ENCODE measurements at places on chromosomes 3 and 15. TPM values are rescaled to one million over a fixed set of nuclear protein-coding genes. Genes with fewer than 3 reads are reported as not detected.

MYL3 gene
- 3.0 TPM for total RNA-seq

NXPE3 gene
- total RNA-seq: 17.0 TPM

DAZL gene
- total RNA-seq: 49.8 TPM

ROPN1 gene
- 139 TPM for total RNA-seq

TUSC2 gene
- total RNA-seq: 44.5 TPM

GRCh38 chr3:139870000-139870675 lies 64.8 kb upstream of the CLSTN2 start:
- no peak for DNase-seq
- H3K27me3 ChIP-seq: no peaks in the 10 kb centered on the region
- H3K4me1 ChIP-seq: no peaks in the 10 kb centered on the region

- no peak overlapping the region for H3K4me3 ChIP-seq
- H3K27me3 ChIP-seq: no peaks in the 10 kb centered on the region
- no peaks in the 10 kb centered on the region for H3K36me3 ChIP-seq
- H3K4me1 ChIP-seq: no peaks in the 10 kb centered on the region
- DNase-seq: peak; percentile 17
- H3K27ac ChIP-seq: no peak overlapping the region
Measured at GRCh38 chr3:186185194-186185787, 76.4 kb upstream of the ETV5 start.

- DNase-seq: no peak
- no peaks in the 10 kb centered on the region for H3K36me3 ChIP-seq
- H3K4me1 ChIP-seq: peaks cover 14% of the 10 kb centered on the region
Measured at GRCh38 chr15:99126131-99126588, 21.3 kb downstream of the SYNM start.

DNA sequence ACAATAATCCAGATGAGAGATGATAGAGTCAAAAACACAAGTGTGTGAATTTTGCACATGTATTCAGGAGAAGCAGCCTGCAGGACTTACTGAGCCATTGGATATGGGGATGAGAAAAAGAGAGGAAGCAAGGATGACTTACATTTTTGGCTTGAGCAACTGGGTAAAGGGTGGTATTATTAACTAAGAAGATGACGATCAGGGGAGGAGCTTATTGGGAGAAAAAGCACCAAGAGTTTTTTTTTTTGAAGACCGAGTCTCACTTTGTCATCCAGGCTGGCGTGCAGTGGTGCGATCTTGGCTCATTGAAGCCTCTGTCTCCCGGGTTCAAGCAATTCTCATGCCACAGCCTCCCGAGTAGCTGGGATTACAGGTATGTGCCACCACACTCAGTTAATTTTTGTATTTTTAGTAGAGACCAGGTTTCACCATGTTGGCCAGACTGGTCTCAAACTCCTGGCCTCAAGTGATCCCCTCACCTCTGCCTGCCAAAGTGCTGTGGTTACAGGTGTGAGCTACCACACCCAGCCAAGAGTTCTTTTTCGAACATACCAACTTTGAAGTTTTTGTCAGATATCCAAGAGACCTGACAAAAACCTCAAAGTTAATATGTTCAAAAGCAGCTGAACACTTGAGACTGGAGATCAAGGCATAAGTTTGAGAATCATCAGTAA lies 14.8 kb upstream of the SH3BP5 start:
- no peaks in the 10 kb centered on the region for H3K27me3 ChIP-seq
- DNase-seq: no peak
- H3K4me3 ChIP-seq: no peak overlapping the region

DNA sequence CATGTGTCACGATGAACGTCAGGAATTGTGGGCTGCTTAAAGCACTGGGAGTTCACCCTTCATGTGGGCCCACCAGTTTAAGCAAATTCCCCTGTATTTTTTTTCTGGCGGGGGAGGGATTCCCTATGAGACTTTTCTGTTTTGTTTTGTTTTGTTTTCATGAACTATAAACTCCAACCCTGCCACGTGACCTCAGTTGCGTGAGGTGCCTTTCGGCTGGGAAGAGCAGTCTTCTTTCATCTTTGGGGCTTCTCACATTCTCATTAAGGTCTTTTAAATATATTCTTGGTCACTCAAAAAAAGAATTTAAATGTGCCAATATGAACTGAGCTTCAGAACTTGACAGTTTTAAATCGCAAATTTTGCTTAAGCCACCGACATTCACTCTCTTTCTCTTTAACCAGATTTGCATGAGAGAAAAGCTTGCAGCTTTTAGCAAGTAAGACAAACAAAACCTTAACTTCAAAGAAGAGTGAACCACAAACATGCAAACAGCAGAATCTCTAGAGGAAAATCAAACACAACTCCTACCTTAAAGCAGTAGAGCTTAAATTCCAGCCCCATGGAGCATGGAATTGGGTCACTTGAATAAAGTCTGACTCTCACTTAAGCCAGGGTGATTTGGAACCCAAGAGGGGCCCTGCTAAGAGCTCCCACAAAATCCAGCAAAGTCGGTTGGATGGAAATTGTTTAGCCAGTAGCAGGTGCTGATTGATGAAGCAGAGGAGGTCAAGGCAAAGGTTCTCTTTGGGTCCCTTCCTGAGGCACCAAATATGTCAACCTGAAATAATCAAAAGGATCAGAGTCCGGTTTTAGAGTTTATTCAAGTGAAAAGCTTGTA lies 699.8 kb upstream of the GBE1 start:
- H3K4me1 ChIP-seq: no peaks in the 10 kb centered on the region
- H3K27me3 ChIP-seq: no peaks in the 10 kb centered on the region
- no peaks in the 10 kb centered on the region for H3K36me3 ChIP-seq

GRCh38 chr3:13134879-13135206 lies 61.6 kb upstream of the IQSEC1 start:
- H3K27ac ChIP-seq: no peak overlapping the region
- no peaks in the 10 kb centered on the region for H3K27me3 ChIP-seq
- no peaks in the 10 kb centered on the region for H3K36me3 ChIP-seq
- DNase-seq: no peak
- H3K4me3 ChIP-seq: no peak overlapping the region

GRCh38 chr3:107897471-107898061 lies 193.3 kb downstream of the CD47 start:
- H3K4me3 ChIP-seq: no peak overlapping the region
- DNase-seq: no peak
- H3K4me1 ChIP-seq: no peaks in the 10 kb centered on the region
- no peak overlapping the region for H3K27ac ChIP-seq

DNA sequence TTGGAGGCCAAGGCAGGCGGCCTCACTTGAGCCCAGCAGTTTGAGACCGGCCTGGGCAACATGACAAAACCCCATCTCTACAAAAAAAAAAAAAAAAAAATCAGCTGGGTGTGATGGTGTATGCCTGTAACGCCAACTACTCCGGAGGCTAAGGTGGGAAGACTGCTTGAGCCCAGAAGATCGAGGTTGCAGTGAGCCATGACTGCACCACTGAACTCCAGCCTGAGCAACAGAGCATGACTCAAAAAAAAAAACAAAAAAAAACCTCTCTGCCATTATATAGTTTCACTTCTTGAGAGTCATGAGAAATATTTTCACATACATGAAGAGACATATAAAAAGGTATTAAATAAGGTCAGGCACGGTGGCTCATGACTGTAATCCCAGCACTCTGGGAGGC lies 45.9 kb upstream of the CP start:
- H3K36me3 ChIP-seq: no peaks in the 10 kb centered on the region
- H3K4me3 ChIP-seq: no peak overlapping the region
- DNase-seq: no peak
- H3K4me1 ChIP-seq: no peaks in the 10 kb centered on the region

DNA sequence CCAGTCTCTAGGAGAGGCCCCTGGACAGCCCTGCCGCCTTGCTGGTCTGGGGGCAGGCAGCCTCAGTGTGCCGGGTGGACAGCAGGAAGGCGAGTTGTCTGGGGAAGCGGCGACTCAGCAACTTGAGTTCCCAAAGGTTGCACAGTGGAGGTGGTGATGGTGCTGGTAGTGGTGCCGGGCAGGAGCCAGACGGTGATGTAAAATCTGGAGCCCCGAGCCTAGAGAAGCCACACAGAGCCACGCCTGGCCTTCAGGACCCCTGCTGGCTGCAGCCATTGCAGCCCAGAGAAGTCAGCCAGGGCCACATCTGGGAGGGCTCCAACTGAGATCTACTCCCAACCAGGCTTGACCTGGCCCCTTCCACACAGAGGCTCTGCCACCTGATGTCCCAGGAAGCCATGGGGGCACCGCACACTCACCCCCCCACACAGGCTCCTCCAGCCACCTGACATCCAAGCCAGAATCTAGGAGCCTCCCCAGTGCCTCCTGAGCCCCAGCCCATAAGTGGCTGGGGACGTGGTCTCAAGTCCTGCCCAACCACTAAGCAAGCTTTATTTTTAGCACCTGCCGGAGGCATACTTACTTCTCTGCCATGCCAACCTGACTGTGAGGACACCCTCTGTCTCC lies 8.8 kb downstream of the C3orf22 start:
- no peak overlapping the region for H3K4me3 ChIP-seq
- no peak for DNase-seq
- H3K27me3 ChIP-seq: no peaks in the 10 kb centered on the region
- H3K36me3 ChIP-seq: no peaks in the 10 kb centered on the region
- no peak overlapping the region for H3K27ac ChIP-seq
- H3K4me1 ChIP-seq: no peaks in the 10 kb centered on the region

GRCh38 chr15:26103002-26103404 lies 239.9 kb upstream of the ATP10A start:
- H3K27me3 ChIP-seq: no peaks in the 10 kb centered on the region
- no peaks in the 10 kb centered on the region for H3K36me3 ChIP-seq
- H3K4me3 ChIP-seq: peak overlapping the region; percentile 9
- H3K27ac ChIP-seq: no peak overlapping the region
- H3K4me1 ChIP-seq: peaks cover 14% of the 10 kb centered on the region

DNA sequence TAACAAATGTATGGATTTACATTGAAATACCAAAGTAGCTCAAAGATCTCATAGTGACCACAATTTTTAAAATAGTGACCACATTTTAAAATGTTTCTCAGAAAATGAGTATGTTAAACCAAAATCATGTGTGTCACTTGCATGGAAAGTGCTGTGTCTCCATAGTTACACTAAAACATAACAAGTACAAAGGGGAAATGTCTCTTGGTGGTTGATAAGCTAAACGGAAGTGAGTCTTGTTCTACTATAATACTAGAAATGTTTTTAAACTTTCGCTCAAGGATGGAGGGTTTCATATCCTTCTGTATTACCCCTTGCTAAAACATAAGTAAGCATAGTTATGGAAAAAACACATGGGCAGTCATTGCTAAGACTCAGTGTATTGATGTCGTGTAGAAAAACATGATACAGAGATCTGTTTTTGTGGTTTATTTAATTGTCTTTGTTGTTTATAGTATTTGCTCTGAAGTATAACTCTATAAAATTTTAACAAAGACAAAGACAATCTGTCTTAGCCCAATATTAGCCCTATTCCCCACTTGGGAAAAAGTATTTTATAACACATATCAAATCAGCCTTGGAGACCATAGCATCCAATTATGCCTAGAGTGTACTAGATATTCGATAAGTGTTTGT lies 27.0 kb upstream of the DENND4A start:
- no peak for DNase-seq
- H3K4me3 ChIP-seq: no peak overlapping the region
- H3K36me3 ChIP-seq: no peaks in the 10 kb centered on the region
- H3K27me3 ChIP-seq: no peaks in the 10 kb centered on the region

- no peaks in the 10 kb centered on the region for H3K27me3 ChIP-seq
- no peak for DNase-seq
- H3K4me3 ChIP-seq: no peak overlapping the region
Measured at GRCh38 chr3:97817965-97818364, 3.8 kb upstream of the CRYBG3 start.

- H3K36me3 ChIP-seq: no peaks in the 10 kb centered on the region
- peak overlapping the region; percentile 58 for H3K27ac ChIP-seq
- H3K27me3 ChIP-seq: no peaks in the 10 kb centered on the region
- peaks cover 44% of the 10 kb centered on the region for H3K4me1 ChIP-seq
Measured at GRCh38 chr3:4720316-4721075, 227.3 kb downstream of the ITPR1 start.

DNA sequence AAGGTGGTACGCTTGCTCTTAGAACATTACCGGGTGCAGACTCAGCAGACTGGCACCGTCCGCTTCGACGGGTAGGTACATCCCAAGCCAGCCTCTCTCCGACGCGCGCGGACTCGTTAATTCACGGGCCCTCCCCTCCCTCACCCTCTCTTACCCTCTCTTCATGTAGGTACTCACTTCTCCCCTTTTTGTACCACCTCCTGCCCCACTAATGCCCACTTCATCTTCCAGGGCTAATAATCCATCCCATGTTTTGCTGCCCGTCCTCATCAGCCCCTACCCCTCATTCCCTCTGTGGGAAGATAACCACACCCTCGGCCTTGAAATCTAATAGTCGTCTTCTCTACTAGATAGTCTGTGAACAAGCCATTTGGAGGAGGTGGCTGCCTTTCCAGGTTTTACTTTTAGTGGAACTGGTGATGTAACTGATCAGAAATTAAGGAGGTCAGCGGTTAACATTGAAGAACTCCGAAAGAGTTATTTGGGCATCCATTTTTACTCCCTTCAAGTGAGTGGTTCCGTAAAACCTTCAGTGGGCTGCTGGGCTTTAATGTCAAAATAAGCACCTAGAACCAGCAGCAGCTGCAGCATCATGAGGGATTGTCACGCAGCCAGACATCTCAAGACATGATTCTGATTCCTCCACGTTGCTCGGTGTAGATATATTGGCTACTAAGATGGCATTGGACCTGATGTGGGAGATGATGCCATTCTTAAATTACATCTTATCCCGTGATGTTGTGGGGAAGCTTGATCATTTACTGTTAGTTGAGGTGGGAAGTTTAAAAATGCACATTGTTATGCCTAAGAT lies 1.3 kb downstream of the FEM1B start:
- peak overlapping the region; percentile 91 for H3K4me3 ChIP-seq
- H3K27ac ChIP-seq: peak overlapping the region; percentile 100
- peak; percentile 62 for DNase-seq
- no peaks in the 10 kb centered on the region for H3K27me3 ChIP-seq
- H3K36me3 ChIP-seq: no peaks in the 10 kb centered on the region

DNA sequence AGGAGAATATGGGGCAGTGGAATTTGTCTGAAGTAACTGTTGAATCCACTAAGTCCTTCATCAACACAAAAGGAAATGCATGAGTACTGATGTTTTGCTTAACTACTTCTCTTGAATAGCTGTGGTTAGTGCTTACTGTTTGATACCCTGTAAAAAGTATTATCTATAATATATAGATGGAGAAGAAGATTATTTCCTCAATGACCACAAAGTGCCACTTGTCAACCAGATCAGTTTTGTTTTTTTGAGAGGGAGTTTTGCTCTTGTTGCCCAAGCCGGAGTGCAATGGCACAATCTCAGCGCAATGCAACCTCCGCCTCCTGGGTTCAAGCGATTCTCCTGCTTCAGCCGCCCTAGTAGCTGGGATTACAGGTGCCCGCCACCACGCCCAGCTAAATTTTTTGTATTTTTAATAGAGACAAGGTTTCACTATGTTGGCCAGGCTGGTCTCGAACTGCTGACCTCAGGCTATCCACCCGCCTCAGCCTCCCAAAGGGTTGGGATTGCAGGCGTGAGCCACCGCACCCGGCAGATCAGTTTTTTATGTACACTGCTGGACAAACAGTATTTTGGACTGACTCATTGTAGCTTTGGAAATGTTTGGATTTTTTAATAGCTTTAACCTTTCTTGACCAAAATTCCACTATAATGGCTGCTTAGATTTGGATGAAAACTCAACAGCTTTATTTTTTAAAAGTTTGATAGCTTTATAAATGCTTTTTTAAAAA lies 1.5 kb upstream of the RPLP1 start:
- peaks cover 29% of the 10 kb centered on the region for H3K4me1 ChIP-seq
- peak overlapping the region; percentile 92 for H3K4me3 ChIP-seq
- peak overlapping the region; percentile 91 for H3K27ac ChIP-seq
- no peaks in the 10 kb centered on the region for H3K36me3 ChIP-seq
- no peak for DNase-seq

Data from testis (tissue), 5 donors.